ENCODE measurements at places on chromosomes 7 and 10.

GRCh38 chr10:48449501-48450232 is 143.2 kb downstream of the MAPK8 start:
- peak; percentile 1 for DNase-seq

DNA sequence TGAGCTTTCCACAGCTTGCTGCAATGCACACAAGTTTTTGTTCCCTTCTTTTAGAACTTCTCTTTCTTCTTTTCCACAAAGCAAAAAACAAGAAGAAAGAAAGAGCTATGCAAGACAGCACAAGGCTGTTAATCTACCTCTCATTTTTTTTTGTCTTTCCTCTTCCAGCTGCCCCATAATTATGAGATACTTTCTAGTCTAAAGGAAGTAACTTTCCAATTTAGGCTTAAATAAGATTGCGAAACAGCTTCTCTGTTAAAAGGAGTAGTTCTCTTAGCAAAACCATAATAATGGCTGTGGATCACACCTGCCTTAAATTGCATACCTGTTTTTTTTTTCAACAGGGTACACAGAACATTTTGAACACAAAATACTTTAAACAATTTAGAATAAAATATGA is 56.0 kb downstream of the NDUFB2 start:
- DNase-seq: no peak

- DNase-seq: no peak
Measured at GRCh38 chr7:74387606-74388005, 66.1 kb upstream of the GTF2IRD1 start.

- DNase-seq: no peak
Measured at GRCh38 chr7:24866004-24866615, 108.8 kb upstream of the GSDME start.

DNA sequence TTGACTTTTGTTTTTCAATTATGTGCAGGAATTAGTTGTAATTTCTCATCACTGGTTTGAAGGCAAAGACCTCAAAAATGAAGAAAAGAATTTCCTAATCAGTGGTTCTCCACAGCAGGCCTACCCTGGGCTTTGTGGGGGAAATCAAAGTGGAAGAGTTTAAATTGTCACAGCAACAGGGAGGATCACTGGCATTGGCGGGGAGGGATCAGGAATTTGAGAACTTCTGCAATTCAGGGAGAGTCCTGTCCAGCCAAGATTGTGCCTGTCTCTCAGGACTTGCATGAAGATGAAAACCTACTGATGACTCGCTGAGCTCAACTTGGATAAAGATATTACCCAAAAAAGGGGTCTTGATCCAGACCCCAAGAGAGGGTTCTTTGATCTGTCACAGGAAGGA is 70.1 kb downstream of the HACD1 start:
- no peak for DNase-seq

- DNase-seq: peak; percentile 56
Measured at GRCh38 chr10:132098539-132099388, 33.0 kb downstream of the JAKMIP3 start.

- no peak for DNase-seq
Measured at GRCh38 chr7:144622745-144623144, 213.1 kb downstream of the TPK1 start.

DNA sequence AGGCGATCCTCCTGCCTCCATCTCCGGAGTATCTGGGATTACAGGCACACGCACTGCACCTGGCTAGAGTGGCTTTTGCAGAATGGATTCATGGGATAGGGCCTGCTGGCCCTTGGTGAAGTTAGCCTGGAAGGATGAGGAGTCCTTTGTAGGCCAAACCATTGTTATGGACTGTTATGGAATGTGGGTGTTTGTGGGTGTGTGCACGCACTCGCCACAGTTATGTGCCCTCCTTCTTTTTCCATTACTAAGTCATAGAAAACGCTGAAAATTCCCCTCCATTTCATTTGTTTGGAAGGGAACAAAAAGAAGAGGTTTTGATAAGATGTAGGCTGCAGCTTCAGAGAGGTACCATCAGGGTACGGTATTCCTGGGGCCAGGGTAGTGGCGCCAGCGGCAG is 15.0 kb downstream of the ZNF862 start:
- DNase-seq: no peak

GRCh38 chr7:93629291-93629801 is 54.8 kb upstream of the CALCR start:
- no peak for DNase-seq

- no peak for DNase-seq
Measured at GRCh38 chr10:94623572-94623971, 60.0 kb upstream of the CYP2C18 start.

- no peak for DNase-seq
Measured at GRCh38 chr7:141354251-141354650, 197.0 kb upstream of the AGK start.

DNA sequence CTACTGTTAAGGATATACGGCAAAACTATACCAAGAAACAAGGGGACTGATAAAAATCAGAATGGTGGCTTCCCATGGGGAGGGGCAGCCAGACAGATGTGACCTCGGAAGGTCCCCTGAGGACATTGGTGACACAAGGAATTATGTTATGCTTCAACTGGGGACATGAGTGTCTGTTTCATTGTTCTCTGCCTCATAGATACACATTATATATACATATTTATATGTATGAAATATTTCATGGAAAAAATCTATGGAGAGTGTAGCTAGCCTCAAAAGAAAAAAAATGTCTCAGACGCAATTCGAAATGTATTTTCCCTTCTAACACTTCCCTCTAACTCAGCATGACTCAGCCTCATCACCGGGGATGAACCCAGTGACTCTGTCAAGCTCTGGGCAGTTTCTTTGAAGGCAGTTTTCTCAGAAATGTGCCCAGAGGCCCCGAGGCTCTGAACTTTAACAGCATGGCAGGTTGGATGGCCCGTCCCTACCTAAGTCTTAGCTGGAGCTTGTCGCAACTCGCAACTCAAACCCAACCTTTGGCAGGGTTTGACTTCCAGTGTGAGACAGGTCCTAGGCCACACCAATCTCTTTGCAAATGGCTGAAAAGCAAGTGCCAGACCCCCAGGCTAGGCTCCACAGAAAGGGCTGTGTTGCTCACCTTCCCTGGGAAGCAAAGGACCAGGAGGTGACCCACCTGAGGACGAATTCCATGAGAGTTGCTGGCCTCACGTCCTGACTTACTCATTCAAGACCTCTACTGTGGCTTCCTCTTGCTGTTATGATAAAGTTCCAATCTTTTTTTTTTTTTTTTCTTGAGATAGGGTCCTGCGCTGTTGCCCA is 86.9 kb downstream of the CARD11 start:
- DNase-seq: peak; percentile 30

DNA sequence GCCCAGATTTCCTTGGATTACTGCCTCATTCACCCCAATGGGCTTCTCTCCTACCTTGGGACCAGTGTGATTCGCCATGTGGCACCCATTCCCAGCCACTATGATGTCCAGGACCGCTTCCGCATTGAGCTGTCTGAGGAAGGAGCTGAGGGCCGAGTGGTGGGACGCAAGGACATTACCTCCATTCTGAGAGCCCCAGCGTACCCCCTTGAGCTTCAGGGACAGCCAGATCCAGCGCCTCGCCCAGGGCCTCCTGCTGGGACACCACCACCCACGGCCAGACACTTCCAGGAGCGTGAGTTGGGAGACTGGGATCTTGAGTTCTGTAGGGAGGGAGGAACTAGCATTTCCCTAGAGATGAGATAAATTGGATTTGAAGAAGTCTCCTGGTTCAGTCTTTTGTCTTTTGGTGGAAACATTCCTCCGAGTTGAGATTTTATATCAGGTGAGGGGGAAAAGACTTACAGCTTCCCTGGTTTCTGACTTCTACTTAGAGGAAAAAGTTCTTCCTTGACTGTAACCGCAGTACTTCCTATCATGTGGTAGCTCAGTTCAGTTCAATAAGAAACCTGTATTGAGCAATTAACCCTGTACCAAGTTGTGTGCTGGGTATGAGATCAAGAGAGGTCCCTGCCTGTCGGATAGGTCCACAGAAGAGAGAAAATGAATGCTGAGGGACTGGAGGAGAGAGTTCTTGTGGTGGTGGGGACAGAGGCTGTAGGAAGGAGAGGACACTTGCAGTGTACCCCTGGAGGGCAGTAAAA is 1.3 kb downstream of the MOSPD3 start:
- DNase-seq: no peak

GRCh38 chr7:72038022-72038732 is 374.0 kb downstream of the CALN1 start:
- DNase-seq: no peak

DNA sequence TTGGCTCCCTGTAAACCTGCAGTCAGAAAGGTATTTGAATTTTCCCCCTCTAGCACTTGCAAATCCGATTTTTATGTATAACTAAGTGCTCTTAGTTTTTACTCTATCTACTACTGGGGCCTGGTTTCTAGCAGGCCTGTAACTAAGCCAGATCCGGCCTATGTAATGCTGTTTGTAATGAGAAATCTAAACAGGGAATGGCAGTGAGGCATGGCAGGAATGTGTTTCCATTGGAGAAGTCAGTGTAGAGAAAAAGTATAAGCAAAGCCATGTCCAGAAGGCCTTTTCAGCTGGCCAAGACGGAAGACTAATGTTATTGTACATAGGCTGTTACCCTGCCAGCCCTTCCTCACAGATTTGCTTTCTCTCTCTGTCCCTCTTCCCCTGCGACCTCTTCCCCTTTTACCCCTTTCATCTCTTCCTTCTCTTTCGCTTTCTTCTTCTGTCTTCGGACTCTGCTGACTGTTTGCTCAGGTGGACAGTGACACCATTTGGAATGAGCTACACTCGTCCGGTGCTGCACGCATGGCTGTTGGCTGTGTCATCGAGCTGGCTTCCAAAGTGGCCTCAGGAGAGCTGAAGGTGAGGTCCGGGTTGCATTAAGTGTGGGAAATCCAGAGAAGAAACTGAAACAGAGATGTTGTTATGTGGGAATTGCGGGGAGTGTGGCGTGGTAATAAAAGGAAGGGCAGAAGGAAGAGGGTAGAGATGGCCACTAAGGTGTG is 297.5 kb downstream of the HDAC9 start:
- DNase-seq: peak; percentile 24

GRCh38 chr7:1611708-1612241 is 41.9 kb upstream of the PSMG3 start:
- DNase-seq: peak; percentile 58

DNA sequence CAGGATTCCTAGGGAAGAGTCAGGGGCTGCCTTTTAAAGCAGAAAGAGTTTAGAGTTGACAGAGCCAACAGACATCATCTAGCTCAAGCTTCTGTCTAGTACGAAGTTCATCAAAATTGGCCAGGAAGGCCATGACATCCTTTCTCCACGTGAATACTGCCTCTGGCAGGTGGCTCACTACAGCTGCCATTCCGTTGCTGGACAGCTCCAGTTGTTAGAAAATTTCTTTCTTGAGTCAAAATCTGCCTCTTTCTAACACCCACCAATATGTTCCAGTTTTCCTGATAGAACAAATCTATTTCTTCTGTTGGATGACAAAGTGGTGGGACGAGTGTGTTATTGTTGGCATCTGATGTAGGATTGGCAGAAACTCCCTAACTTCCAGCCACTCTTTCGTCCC is 154.9 kb downstream of the ADRA2A start:
- no peak for DNase-seq

- DNase-seq: no peak
Measured at GRCh38 chr7:14504134-14504533, 398.4 kb downstream of the DGKB start.

- peak; percentile 83 for DNase-seq
Measured at GRCh38 chr7:39951226-39952194, 1.5 kb downstream of the CDK13 start.

DNA sequence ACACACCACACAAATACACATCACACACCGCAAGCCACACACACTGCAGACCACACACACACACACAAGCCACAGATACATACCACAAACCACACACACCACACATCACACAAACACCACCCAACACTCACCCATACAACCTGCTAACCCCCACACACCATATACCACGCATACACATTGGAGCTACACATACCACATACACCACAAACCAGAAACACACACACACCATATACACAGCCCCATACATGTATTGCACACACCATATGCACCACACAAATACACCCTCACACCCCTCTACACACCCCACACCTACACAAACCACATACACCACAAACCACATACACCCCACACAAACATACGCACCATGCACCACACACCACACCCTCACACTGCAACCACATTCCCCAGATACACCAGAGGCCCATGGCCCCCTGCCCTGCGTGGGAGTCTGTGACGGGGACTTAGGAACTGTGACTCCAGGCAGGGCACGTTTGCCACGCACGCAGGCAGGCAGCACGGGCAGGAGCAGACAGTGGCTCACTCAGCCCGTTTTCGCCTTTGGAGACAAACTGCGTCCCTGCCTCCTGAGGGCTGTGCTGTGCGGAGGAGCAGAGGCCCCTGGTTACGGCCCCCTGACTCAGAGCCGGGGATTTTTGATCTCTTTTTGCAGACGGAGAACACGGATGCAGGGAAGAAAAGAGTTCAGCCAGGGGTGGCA is 52.6 kb downstream of the TMEM209 start:
- no peak for DNase-seq

- no peak for DNase-seq
Measured at GRCh38 chr10:24959382-24959730, 7.0 kb upstream of the PRTFDC1 start.

Data from hepatocyte (in vitro differentiated cells).